Uterus (tissue), 4 donors: ENCODE measurements at places on chromosomes 3 and 15. TPM values are rescaled to one million over a fixed set of nuclear protein-coding genes. Genes with fewer than 3 reads are reported as not detected.

- DNase-seq = no peak
These were observed 980 bp downstream of the DALRD3 start for GRCh38 chr3:49017229-49017970.

Gene UCN2
- total RNA-seq = not detected

Gene NISCH
- 157 TPM for total RNA-seq

GRCh38 chr15:63188926-63189871 lies at the start of gene RAB8B:
TSS of gene RAB8B (plus strand) at chr15:63189606. CDS start at chr15:63189625, 19 bp downstream.
- peak; percentile 99 for DNase-seq

Gene SCN10A
- total RNA-seq = not detected
